NCI-H1092 (cell line): ENCODE measurements at places on chromosomes 2 and 18.

GRCh38 chr2:161677634-161678033 lies 53.4 kb downstream of the SLC4A10 start:
- DNase-seq, result no peak

- DNase-seq, result no peak
Measured at GRCh38 chr2:220162320-220162719, 534.9 kb downstream of the SLC4A3 start.

- DNase-seq, result no peak
Measured at GRCh38 chr2:71596011-71596410, 142.7 kb downstream of the DYSF start.

- DNase-seq, result no peak
Measured at GRCh38 chr2:128789776-128790455, 471.2 kb upstream of the HS6ST1 start.

DNA sequence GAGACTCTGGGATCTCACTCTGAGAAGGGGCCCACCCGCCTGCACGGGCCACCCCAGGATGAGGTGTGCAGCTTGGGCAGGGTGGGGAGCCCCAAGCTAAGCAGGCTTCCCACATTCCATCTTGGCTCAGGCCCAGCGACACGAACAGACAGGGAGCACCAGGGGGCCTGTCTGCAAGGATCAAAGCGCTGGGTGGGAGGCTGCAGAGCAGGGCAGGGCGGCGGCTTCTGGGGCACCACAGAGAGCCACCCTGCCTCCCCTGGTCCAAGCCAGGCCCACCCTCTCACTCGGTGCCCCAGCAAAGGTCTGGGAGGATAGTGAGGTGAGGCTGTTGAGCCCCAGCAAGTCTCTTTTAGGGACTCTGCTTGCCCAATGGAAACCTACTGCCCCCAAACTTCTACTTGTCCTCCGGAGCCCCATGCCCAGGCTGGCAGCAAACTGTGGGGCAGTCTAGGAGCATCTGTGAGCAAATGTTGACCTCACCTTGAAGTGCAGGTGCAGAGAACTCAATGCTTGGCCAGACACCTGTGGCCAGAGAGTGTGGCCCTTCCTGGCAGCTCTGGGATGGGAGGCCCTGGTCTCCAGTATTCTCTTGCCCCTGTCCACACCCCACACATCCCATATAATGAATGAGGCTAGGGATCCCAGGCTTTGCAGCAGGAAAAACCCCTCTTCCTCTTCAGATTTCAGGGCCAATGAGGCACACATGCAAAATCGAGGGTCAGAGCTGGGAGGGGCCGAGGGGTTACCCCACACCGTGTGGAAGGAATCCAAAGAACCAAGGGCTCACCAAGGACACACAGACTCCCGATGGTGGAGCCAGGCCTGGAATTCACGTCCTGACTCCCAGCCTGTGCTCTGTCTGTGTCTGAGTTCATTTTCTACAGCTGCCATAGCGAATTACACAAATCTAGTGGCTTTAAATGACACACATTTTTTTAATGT lies 18.8 kb upstream of the GLI2 start:
- DNase-seq, result no peak

DNA sequence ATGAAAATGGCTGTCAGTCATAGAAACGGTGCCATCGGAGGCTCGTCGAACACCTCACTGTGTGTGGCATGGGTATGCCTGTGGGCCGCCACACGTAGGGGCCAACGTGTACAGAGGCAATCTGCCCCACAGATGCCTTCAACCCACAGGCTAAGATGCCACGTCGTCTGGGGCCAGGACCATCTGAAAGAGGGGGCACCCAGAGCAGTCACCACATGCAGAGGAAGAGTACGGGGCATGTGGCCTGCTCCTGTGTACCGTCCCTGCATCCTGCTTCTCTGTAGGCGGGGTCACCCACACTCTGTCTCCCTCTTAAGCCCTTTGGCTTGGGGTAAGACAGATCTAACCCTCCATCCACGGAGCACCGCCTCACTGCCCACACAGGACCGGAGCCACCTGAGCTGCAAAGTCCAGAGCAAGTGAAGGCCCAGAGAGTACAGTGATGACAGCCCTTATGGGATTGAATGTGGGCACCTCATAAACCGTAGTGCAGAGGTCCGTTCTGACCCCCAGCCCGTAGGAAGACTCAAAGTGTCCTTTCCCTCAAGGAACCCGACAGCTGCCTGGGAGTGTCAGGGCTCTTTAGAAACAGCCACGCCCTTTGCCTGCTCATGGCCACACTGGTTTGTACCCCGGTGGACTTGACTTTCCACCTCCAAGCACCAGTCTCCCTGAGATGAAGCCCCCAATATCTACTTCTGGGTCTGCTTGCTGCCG lies 66.2 kb downstream of the TWIST2 start:
- DNase-seq, result no peak

GRCh38 chr2:6927186-6927585 lies 10.0 kb downstream of the RNF144A start:
- DNase-seq, result no peak

GRCh38 chr18:68083131-68083530 lies 566.6 kb upstream of the DSEL start:
- DNase-seq, result no peak

DNA sequence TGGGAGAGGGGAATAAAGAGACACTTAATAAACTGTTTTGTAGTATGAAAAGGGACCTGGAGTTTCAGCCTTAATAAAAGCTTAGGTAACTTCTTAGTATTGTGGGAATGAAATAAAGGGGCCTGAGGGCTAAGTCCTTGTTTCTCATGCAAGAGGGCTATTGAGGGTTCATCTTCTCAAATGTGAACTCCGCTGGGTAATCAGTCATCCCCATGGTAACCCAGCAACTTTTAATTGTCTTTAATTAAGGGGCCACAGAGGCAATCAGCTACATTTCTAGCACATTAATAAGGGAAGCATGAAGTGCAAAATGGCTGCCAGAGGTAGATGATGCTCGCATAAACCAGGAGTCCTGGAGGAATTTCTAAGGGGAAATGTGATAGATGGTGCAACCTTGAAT lies 1784.2 kb upstream of the CELF4 start:
- no peak for DNase-seq

DNA sequence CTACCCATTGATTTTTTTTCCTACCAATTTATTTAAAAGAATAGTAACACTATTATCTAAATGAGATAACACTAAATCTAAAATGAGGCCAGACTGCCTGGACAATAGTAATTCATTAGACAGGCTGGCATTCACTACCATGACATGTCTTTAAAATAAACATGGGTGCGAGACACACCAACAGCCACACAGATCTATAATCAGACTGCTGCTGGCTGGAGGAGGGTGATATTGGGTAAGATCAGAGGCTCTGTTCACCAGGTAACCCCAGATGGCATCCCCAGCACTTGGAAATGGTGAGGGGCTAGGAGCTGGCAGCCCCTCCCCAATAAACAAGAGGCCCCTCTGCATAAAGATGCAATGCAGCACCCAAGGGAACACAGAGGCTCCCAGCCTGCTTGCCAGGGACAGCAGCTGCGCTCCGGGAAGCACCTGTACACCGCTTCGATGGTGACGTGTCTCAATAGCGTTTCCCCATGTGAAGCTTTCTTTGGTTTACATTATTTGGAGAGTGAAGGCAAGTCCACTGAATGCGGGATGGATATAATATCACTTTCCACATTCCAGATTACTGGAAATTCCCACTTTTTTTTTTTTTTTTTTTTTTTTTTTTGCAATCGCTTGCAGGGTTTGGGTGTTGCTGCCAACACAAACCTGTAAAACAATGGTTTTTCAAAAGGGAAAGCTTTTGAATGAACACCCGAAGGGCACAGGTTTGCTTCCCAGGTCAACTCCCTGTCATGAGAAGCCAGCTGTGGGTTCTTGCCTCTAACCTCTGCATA lies 159.0 kb downstream of the ZNF516 start:
- peak; percentile 83 for DNase-seq

- no peak for DNase-seq
Measured at GRCh38 chr2:9390991-9391390, 32.3 kb downstream of the ITGB1BP1 start.

DNA sequence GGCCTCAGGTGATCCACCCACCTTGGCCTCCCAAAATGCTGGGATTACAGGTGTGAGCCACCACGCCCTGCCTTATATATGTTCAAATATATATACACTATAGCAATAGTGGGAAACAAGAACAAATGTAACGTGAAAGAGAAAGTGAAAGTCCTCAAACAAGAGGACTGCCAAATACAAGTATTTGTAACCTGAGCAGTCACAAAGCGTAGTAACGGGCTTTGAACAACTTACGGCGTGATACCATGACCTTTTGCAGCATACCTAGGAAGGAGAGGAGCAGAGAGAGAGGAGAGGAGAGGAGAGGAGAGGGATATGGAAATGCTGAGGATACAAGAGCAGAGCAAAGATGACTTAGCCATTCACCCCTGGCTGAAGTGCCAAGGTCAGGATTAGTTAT lies 113.8 kb upstream of the RGPD4 start:
- DNase-seq, result no peak

- no peak for DNase-seq
Measured at GRCh38 chr18:59735269-59735860, 38.1 kb upstream of the CCBE1 start.

DNA sequence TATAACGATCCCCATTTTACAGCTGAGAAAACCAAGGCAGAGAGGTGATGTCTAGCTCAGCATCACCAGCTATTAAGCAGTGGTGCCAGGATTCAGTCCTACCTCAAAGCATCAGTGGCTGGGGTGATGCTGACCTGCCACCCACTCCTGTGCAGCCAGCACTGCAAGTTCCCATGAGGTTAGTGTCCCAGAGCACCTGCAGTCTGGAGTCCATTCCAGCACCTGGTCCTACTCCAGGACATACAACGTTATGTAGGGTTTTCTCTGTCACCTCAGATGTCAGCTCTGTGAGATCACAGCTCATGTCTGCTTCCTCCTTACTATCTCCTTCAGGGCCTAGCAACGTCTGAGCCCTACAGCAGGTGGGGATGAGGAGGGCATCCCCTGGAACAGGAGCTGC lies 328.0 kb upstream of the HS6ST1 start:
- DNase-seq, result no peak

GRCh38 chr2:53490659-53491058 lies 276.9 kb upstream of the CHAC2 start:
- DNase-seq, result peak; percentile 46

GRCh38 chr2:146986161-146986560 lies 858.7 kb upstream of the ACVR2A start:
- no peak for DNase-seq

DNA sequence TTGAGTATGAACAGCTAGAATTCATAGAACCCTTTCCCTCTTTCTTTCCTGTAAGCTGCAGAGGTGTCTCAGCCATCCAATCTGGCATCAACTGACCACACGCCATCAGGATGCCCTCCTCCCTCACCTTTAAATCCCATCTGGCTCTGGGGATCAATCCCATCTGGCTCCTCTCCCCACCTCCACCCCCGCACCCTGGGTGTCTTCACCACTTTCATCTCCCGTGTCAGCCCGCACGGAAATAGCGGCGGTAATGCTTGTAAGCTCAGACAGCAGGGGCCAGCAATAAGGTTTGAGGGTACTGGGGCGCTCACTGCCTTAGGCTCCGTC lies 508 bp upstream of the TUBA4B start:
- no peak for DNase-seq

DNA sequence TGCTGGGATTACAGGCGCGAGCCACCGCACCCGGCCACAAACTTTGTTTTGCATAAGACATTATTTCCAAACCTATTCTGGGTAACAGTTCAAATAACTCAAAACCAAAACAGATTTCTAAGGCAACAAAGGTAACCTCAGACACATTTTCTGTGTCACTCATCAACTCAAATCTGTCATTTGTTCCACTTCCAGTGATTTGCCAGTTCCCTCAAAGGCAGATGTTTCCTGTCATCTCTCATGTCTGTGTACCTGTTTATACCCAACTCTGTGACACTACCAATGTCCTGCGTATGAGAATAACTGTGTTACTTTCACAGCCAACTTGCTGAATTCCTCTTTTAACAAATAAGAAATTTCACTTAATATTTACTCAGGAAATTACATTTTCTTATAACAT lies 54.4 kb downstream of the SCN3A start:
- DNase-seq, result no peak

DNA sequence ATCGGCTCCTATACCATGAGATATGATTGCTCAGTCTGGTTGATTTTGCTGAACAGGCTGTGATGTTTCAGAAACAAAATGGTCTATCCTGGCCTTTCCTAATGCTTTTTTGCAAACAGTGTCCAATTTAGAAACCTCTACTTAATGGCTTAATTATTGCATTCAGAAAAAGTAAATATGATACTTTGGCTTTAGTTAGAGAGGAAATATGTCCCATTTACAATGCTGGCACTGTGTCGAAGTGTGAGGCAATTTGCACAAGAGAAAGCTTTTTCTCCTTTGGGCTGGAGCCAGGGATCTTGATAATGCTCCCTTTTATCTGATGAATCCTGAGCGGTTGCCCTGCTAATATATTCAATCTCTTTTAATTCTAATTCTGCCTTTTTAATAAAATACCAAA lies 418.9 kb downstream of the EPHA4 start:
- no peak for DNase-seq

- no peak for DNase-seq
Measured at GRCh38 chr2:9174771-9175437, 31.7 kb upstream of the ASAP2 start.
